ENCODE measurements at places on chromosomes 1 and 21.

- no peak for DNase-seq
These were observed 311.5 kb downstream of the PCP4 start for GRCh38 chr21:40178726-40179125.

GRCh38 chr1:116808200-116808847, 54.1 kb downstream of the CD2 start:
- peak; percentile 83 for DNase-seq

- peak; percentile 13 for DNase-seq
These were observed 71.2 kb downstream of the DPYD start for GRCh38 chr1:97849345-97850340.

DNA sequence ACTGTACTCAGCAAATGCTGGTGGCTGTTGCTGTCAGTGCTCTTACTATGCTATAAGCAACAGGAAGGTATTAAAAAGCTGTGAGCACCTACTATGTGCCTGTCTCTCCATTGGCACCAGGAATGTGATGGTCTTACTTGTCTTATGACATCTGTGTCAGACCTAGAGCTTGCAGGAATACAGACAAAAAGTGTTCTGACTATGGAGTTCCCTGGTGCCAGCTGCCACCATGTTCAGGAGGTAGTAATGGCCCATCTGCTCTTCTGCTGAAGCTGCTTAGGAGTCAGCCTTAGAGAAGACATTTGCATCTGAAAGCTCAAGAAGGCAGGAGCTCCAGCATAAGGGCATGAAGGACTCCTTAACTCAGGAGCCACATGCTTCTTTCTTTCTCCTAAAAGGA, 52.3 kb downstream of the MAB21L3 start:
- no peak for DNase-seq

DNA sequence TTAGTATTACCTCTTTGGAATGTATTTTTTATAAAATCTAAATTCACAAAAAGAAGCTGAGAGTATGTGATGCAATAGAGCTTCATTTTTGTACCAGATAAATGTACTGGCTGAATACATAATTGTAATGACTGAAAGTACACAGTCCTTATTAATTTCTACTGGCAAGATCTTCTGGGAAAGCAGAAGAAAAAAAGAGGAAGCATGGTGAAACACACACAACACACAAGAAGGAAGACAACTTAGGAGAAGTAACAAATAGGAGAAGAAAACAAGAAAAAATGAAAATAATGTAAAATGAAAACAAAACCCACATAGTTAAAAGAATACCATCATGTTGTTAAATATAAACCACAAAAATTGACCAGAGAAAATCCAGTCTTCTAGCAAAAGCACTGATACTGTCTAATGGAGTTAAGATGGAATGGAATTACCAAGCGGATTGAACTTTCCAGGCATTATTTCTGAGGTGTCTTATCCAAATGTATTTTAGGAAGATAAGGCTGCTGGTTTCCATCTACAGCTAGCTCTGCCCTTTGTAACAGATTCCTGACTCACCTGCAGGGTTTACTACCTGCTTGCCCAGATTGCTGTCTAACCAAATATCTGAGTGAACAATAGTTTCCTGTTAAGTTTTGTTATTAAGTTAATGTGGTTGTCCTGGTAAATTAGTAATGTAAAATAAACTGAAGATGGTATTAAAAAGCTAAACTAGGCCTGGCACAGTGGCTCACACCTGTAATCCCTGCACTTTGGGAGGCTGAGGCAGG, 4.5 kb upstream of the COP1 start:
- DNase-seq, result no peak

GRCh38 chr1:174954073-174954460, 45.7 kb upstream of the CACYBP start:
- DNase-seq, result no peak

- peak; percentile 32 for DNase-seq
These were observed 182.0 kb downstream of the PLA2G4A start for GRCh38 chr1:187010571-187011309.

DNA sequence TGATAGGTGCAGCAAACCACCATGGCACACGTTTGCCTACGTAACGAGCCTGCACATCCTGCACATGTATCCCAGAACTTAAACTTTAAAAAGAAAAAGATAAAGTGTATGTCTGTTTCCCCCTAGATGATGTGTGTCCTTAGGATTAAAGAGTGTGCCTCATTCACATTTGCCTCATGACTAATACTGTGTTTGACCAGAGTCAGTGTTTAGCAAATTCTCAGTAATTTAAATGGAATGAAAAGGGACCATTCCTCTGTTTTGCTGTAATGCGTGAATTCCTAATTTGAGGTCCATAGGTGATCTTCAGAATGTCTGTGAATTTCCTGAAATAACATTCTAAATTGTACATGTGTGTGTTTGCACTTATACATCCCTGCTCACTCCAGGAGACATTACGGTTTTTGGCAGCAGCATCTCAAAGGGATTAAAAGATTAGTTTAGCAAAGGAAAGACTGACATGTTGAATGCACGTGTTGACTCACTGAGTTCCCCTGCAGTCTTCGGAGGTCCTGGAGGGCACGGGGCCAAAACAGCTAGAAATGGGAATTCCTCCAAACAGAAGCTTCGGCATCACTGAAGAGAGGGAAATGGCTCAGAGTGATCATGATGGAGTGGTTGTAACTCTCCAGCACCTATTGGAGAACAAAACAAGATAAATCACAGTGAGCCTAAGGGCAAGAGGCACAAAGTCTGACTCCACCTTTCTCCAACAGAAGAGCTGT, 19.1 kb upstream of the SLC35F3 start:
- no peak for DNase-seq

GRCh38 chr1:154784924-154785531, 85.1 kb downstream of the KCNN3 start:
- DNase-seq, result peak; percentile 80

GRCh38 chr1:200969726-200970561, 53.6 kb downstream of the KIF21B start:
- no peak for DNase-seq

DNA sequence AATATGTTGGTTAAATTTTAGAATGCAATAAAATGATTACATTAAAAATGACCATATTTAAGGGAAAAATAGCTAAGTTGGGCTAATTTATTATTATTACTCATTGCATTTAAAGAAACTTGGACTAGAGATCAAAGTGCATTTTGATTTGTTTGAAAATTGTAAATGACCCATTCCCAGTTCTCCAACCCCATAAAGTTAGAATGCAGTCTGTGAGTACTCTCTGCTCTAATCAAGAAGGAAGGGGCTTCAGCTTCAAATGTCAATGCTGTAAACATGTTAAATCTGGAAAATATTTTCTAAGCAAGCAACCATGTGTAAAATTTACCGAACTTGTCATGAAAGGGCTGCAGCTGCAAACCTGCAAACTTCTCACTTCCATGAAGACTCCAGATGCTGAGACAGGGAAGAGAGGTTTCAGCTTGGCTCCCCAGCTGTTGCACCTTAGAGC, 232.7 kb downstream of the TTLL7 start:
- DNase-seq, result no peak

GRCh38 chr1:51565009-51565408, 45.9 kb upstream of the EPS15 start:
- no peak for DNase-seq

All from activated CD4-positive, alpha-beta T cell treated with anti-CD3 and anti-CD28 coated beads, Interleukin-2, Interleukin-4, amounts not matched to agents 100 ng/mL and 50 ng/mL, durations not matched to agents 16 hours and 8 hours (primary cell).